Stimulated activated CD8-positive, alpha-beta memory T cell treated with anti-CD3 and anti-CD28 coated beads, Interleukin-7, amount 100 ng/mL, for 24 hours (primary cell): ENCODE measurements at places on chromosomes 16 and 17.

DNA sequence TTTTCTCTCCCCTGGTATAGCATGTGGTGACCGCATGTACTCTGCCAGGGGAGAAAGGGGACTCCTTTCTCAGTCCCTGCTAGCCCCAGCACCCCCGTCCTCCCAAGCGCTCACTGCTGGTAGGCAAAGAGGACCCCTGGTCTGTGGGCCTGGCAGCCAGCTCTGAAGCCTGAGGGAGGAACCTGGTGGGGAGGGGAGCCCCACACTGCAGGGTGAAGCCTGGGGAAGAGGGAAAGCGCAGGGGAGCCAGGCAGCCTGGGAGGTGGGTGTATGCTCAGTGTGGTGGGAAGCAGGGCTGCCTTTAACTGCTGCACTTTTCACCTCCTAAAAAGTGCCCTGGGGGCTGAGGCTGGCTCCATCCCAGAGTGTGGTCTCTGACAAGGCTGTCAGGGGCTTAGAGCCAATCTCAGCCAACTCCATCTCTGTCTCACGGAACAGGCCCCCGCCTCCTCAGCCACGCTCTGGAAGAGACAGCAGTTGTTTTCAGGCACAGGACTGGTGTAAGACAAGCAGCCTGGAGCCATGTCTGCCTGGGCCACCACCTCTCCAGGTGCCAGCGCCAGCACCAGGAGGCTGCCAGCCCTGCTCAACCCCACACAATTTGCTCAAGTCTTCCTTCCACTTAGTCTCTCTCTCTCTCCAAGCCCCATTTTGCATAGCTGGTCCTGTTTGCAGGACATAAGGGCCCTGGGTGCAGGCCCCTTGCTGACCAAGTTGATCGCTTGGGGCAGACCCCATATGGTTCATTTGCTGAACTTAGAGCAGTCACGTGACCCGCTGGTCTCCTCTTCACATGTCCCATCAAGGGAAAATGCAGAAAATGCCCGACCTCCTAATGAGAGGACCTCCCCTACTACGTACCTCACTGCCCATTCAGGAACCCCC, 14.7 kb upstream of the TBX2 start:
- no peak for DNase-seq

DNA sequence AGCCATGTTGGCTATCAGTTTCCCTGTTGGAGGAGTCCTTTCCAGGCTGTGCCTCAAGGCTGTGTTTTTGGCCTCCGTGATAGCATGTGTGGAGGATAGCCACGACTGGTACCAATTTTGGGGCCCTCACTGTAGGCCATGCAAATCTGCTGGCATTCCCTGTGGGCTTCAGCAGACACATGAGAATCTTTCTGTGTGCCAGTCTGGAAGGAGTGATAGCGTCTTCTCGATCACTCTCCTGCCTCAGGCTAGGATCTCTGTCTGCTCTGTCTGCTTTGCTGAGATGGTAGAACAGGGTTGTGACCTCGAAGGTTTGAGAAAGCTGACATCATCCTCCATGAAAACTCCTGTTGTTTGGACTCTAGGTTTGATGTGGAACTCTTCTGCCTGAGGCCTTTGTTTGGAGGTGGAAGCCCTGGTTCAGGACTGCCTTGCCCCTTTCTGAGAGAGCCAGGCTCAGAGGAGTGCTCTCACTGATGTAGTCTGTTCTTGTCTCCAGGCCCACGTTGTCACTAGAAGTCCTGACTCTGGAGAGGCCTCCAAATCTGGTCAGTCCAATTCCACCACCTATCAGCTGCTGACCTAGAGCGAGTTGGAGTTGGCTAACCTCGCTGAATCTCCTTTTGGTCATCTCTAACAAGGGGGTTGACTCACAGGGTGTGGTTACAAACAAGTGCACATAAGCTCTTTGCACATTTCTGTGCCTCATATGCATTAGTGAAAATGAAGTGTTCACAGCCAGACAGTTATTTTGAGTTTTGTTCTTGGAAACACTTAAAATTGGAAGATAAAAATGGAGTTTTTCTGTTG, 12.1 kb upstream of the EDC4 start:
- DNase-seq = no peak

GRCh38 chr17:17551361-17551760, 40.1 kb downstream of the PEMT start:
- DNase-seq = no peak

- DNase-seq = no peak
These were observed 9.8 kb upstream of the RABEP1 start for GRCh38 chr17:5272322-5272721.

DNA sequence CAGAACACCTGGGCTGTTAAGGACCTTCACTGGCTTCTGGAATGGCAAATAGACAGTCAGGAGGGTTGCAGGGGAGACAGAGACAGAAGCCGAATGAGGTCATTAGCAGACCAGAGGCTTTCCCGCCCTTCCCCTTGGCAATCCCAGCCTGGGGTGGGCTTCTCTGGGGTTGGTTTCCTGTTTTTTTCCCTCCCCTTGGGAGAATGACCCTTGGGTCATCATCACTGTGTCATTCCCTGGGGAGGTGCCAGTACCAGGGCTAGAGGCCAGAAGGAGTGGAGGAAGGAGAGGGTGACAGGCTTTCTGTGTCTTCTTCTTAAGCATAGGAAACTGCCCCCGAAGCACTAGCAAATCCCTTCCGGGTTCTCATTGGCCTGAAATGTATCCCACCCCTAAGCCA, 42.9 kb upstream of the IL21R start:
- DNase-seq = no peak

GRCh38 chr16:47358816-47359215, 102.0 kb downstream of the ITFG1 start:
- no peak for DNase-seq

DNA sequence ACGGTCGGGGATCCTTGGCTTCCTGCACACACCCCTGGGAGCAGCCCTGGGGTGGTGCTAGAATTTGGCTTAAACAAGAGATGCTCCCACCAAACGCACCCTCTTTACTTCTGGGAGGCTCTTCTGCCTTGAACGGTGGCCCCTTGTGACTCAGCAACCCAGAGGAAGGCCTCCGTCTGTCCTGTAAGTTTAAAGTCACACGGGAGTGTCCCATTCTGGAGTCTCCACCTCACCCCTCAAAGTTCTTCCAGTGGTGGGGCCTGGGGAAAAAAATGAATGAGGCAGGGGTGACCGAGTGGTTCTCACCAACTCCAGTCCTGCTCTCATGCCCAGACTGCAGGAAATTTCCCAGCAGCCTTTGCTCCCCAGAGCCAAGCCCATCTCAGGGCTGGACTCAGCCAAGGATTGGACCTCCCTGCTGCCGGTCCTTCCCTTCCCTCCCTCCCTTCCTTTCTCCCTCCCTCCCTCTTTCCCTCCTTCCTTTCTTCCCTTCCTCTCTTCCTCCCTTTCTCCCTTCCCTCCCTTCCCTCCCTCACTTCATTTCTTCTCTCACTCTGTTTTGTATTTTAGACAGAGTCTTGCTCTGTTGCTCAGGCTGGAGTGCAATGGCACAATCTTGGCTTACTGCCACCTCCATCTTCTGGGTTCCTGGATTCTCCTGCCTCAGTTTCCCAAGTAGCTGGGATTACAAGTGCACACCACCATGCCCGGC, 11.4 kb downstream of the ITGAD start:
- DNase-seq = no peak

DNA sequence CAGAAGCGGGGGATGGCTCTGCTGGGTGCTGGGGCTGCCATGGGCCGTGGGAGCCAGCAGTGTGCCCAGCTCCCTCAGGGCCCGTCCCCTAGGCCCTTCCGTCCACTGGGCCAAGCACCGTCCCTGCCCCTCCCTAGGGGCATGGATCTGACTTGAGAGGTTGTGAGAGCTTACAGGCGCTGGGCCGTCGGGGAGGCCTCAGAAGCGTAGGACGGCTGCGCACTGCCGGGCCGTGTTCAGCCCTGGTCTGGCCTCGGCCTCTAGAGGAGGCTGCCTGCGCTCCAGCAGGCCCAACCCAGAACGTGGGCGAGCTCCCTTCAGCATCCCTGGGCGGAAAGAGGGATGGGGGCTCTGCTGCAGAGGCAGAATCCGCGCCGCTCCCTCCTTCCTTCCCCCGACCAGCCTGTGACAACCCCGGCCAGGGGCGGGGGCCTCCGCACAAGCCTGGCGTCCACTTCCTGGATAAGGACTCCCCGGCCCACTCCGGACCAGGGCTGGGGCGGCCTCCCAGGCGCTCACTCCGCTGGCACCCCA, 685 bp upstream of the MPG start:
- no peak for DNase-seq
